ENCODE measurements at places on chromosomes 4 and X. TPM values are rescaled to one million over a fixed set of nuclear protein-coding genes. Genes with fewer than 3 reads are reported as not detected.

- peak; percentile 25 for DNase-seq
Observed at GRCh38 chrX:118694638-118695037, 32.8 kb upstream of the IL13RA1 start.

- no peak for DNase-seq
Observed at GRCh38 chrX:84248226-84248625, 60.2 kb upstream of the RPS6KA6 start.

DNA sequence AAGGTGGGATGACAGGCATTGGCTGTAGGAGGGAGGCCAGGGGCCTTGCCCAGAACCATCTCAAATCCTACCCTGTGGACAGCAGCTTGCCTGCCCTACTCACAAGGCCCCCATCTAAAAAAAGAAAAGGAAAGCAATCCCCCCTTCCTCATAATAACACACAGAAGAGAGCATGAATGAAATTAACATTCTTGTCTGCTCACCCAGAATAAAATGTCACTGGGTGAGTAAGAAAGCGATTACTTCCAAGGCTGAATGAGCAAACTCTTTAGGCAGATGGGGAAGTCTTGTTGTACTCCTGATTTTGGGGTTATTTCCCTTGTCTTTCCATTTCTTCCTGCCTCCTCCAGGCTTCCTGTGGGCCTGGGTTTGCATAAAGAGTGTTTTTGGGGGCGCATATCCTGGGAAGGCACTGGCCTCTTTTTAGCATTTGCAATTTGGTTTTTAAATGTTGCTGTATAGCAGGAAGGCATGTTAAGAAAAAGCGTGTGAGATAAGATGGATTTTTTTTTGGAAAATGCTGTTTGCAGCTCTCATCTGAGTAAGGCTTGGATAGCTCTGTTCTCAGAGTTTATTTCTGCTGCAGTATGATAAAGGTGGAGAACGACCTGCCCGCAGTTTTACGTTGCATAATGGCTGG, 248.3 kb upstream of the GATB start:
- no peak for DNase-seq

DNA sequence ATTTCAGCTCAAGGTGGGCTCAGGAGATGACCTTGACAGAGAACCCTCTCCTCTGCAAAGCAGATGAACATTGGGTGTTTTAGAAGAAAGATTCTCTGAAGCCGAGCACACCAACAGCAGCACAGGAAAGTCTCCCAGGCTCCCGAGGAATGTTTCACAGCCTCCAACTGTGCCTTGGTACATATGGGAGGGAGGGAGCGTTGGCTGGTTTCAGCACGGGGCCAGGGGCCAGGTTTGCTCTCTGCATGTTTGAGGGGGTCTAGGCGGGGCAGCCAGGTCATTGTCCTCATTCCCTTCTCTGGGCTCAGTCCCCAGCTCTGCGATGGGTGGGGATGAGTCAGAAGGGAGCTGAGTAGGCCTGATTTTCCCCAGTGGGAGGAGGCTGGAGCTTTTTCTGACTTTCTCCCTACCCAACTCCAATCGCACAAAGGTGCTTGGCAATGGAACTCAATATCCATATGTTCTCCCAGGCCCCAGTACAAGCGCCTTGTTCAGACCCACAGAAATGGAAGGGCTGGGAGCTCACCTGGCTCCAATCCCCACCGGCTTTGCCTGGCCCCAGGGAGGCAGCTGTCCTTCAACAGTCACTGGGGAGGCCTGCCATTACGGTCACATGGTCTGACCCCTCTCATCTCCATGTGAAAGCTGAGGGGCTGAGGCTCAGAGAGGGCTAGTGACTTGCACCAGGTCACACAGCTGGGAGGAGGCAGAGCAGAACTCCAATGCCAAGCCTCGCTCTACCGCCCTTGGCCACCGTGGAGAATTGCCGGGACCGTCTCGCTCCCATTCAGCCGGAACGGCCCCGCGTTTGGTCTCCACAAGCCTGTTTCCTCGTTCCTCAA, 108.4 kb upstream of the AFAP1 start:
- DNase-seq: no peak

GRCh38 chr4:38330321-38330720, 333.7 kb upstream of the KLF3 start:
- no peak for DNase-seq

DNA sequence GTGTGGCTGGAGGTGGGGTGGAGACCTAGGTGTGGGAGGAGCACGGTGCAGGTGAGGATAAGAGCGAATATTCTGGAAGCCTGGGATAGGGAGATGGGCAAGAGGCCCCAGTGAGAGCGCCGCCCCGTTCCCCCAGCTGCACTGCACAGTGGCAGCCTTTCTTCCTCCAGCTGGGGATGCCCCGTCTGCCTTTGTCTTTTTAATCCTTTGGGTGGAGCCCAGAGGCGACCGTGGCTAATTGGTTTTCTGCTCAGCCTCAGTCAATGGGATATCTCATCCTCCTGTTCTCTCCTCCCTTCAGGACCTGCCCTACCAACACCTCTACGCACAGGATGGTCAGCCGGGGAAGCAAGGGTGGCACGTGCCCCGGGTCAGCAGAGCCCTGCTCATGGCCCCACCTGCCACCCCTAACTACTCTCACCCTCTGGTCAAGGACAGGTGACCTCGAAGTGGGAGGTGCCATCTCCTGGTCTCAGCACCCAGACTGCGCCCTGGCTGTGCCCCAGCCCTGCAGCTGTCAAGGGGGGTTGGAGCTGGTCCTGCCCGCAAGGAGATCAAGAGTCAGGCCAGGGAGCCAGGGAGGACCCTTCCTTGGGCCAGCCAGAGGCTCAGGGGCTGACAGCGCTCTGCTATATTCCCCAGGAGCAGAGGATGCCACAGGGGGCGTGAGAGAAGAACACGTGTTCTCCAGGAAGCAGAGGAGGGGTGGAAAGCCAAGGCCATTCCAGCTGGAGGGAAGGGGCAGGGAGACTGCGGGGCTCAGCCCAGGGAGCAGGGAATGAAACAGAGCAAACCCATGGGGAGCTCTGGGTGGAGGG, 64.0 kb downstream of the ADRA2C start:
- no peak for DNase-seq

GRCh38 chrX:138031715-138032114, 465.8 kb downstream of the ZIC3 start:
- no peak for DNase-seq

- DNase-seq: no peak
Observed at GRCh38 chrX:101037231-101037630, 14.7 kb downstream of the TRMT2B start.

GRCh38 chr4:525660-526059, 26.6 kb downstream of the PIGG start:
- DNase-seq: no peak

DNA sequence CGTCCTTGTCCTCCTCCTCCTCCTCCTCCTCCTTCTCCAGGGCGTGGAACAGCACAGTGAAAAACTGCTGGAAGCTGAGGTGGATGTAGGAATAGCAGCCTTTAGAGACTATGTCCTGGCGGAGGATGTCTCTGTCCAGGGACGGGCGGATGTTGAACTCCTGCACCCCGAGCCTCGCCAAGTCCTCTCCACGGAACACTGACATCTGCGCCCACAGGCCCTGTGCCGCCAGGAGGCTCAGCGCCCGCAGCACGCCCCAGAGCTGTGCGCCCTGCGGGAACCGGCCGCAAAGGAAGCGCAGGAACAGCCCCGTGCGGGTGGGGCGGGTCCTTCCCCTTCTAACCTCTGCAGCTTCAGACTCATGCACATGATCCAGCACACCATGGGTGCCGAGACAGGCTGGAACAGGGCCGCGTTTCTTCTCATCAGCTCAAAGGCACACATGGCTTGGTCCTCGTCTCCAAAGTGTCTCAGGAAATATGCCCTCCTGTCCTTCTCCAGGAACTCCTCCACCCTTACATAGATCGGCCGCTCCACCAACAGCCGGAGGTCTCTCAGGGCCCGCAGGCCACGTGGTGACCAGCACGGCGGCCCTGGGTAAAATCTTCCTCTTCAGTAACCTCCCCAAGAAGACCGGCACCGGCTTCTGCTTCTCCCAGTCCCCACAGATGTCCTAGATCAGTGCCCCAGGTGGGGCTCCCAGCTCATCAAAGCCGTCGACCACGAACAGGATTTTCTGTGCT, 1.2 kb downstream of the NLRP2B start:
- DNase-seq: no peak

DNA sequence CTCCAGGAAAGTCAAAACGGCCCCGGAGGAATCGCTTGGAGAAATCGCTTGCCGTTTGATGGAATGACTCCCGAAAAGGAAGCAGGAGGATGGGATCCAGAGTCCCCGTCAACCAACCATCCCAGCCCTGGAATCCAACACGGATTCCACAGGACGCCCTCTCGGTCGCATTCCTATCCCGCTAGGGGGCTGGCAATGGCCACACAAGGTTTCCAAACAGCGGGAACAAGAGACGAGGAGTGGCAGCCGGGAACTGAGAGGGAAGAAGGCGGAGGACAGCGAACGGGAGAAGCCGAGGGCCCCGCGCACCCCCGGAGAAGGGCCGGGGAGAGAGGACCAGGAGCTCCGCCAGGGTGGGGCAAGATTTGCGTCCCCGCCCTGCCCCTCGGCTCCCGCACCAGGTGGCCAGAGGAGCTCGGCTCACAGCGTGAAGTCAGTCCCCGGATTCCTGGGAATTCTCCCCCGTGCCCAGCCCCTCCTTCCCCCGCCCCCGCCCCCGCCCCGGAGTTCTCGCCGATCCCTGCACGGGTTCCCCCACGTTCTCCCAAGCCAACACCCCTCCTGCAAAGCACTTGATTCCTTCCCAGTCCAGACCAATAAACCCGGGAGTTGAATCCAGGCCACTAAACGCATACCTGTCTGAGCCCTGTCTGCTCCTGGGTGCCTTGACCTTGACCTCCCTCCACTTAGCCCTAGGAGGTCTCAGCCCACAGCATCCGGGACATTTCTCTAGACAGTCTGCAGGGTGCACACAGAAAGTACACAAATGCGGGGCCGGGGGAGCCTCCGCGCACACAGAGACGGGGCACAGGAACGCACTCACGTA, 1.4 kb downstream of the PDZD4 start:
- no peak for DNase-seq

- no peak for DNase-seq
Observed at GRCh38 chr4:39978378-39978775, 666 bp upstream of the PDS5A start.

The FOXP3 gene
- total RNA-seq: not detected

The NUDT10 gene
- not detected for total RNA-seq

The FDCSP gene
- total RNA-seq: not detected

The HTN1 gene
- not detected for total RNA-seq

The COL4A6 gene
- 0.20 TPM for total RNA-seq

The S100G gene
- total RNA-seq: not detected

Data from lung microvascular endothelial cell (primary cell).